T-helper 1 cell treated with Interleukin-12 subunit alpha and Interleukin-12 subunit beta and Interleukin-4 antibody, amounts not matched to agents 30 ng/mL and 1 ng/mL, for 36 hours (primary cell): ENCODE measurements at places on chromosomes 7 and 10. TPM values are rescaled to one million over a fixed set of nuclear protein-coding genes. Genes with fewer than 3 reads are reported as not detected.

FBXL15 gene
- 14.6 and 15.1 TPM in 2 replicates for total RNA-seq

RPEL1 gene
- total RNA-seq, result not detected in 2 replicates

EPC1 gene
- total RNA-seq, result 46.2 and 49.2 TPM in 2 replicates

EFCAB10 gene
- total RNA-seq, result not detected in 2 replicates

HMX3 gene
- not detected in 2 replicates for total RNA-seq

ZNF775 gene
- 6.2 and 6.3 TPM in 2 replicates for total RNA-seq

EVX1 gene
- not detected in 2 replicates for total RNA-seq

TSPAN15 gene
- total RNA-seq, result 12.0 and 12.8 TPM in 2 replicates

VWA2 gene
- not detected in 2 replicates for total RNA-seq

NPTX2 gene
- total RNA-seq, result not detected in 2 replicates

EIF5AL1 gene
- total RNA-seq, result 0.12 and 0.27 TPM in 2 replicates

C7orf33 gene
- total RNA-seq, result not detected in 2 replicates

MINPP1 gene
- 12.6 and 13.1 TPM in 2 replicates for total RNA-seq

OR2A1 gene
- not detected in 2 replicates for total RNA-seq

ZNF503 gene
- 0.05 TPM in 1 of 2 replicates, not detected in the other for total RNA-seq

LRGUK gene
- 0.27 TPM in 2 replicates for total RNA-seq

GHITM gene
- 119 TPM in 2 replicates for total RNA-seq

BCCIP gene
- total RNA-seq, result 66.4 and 72.8 TPM in 2 replicates

GALNT17 gene
- not detected in 2 replicates for total RNA-seq

KCNH2 gene
- 0.80 and 0.91 TPM in 2 replicates for total RNA-seq

ZNF37A gene
- total RNA-seq, result 24.3 and 25.8 TPM in 2 replicates

RET gene
- total RNA-seq, result 2.6 and 2.8 TPM in 2 replicates

CRTAC1 gene
- not detected in 2 replicates for total RNA-seq

OPN4 gene
- total RNA-seq, result not detected in 2 replicates

FKBP6 gene
- not detected in 2 replicates for total RNA-seq

LOXL4 gene
- not detected in 2 replicates for total RNA-seq
